ENCODE measurements at places on chromosomes 1 and 21.

DNA sequence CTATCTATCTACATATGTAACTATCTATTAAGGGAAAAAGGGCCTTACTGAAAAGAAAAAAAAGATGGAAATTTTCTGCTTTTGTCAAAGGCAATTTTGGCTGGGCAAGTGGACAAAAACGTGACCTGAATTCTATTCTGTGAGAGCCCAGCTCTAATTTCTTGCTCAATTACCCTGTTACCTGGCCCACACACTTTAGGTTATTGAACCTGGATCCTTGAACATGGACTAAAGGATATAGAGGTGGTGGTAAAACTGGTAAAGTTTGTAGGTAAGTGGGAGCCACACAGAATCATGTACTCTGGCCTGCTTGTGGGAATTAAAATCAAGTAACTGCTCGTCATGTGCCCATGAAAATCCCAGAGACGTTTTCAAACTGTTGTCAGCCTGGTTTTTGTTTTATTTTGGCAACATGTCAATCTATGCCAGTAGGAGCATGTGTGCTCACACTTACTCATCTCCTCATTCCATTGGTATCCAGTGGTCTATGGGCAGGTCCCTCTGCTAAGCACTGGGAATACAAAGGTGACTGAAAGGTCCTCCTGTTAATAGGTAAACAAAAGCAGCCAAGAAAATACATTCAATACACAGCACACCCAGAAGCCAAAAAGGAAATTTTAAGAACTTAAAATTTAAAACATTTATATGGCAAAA, 113.7 kb upstream of the WARS2 start:
- DNase-seq, result no peak

DNA sequence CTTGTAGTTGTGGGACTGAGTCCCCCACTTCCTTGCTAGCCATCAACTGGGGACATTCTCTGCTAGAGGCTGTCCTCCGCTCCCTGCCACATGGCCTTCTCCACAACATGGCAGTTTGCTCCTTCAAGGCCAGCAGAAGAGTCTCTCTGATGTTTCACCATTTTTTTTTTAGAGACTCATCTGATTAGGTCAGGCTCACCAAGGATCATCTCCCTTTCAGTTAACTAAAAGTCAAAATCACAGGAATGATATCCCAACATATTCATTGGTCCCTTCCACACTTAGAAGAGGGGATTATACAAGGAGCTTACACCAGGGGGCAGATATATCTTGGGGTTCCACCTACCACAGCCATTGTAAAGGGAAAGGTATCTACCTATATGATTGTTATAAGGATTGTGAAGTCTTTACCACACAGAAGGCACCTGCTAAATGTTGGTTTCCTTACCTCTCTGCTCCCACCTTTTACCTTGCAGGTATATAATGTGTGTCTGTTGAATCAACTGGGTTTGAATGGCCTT, 23.3 kb downstream of the RIMKLA start:
- no peak for DNase-seq

GRCh38 chr1:66431999-66432398, 102.0 kb upstream of the SGIP1 start:
- no peak for DNase-seq

GRCh38 chr1:214718724-214719123, 115.7 kb downstream of the CENPF start:
- no peak for DNase-seq

- DNase-seq, result no peak
Observed at GRCh38 chr1:27993241-27993640, 33.5 kb downstream of the XKR8 start.

GRCh38 chr1:2789986-2790581, 11.4 kb downstream of the TTC34 start:
- DNase-seq, result no peak

DNA sequence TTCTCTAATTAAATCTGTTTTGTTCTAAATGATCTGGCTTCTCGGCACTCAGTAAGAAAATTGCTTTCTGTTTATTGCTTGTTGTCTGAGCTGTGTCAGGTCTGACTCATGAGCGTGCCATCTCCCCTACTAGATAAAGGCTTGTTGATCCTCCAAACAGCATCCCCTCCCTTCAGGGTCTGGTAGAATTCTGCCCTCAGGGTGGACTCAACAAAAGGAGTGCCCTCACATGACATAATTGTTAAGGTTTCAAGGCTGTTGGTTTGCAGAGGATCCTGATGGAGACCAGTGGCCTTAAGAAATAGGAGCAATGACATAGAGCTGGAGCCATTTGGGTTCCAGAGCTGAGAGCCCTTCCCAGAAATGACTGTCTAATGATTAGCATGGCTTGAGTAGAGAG, 36.0 kb upstream of the ATP2B4 start:
- DNase-seq, result no peak

- no peak for DNase-seq
Observed at GRCh38 chr1:217004776-217005436, 281.7 kb upstream of the ESRRG start.

DNA sequence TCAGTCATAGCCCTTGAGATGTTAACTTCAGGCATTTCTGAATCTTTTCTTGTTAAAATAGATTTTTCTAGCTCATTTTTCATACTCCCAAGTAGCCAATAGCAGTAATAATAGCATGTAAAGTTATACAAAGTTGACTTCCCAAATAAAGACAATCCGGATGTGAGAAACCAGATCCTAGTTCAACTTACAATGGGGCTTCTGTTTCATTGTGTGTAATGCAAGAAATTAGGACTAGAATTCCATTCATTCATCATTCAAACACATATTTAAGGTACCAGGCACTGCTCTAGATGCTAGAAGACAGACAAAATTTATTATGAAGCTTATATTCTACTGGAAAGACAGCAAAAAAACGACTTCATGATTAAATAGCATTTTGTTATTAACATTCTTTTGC, 240.3 kb downstream of the OLFM3 start:
- DNase-seq, result no peak

DNA sequence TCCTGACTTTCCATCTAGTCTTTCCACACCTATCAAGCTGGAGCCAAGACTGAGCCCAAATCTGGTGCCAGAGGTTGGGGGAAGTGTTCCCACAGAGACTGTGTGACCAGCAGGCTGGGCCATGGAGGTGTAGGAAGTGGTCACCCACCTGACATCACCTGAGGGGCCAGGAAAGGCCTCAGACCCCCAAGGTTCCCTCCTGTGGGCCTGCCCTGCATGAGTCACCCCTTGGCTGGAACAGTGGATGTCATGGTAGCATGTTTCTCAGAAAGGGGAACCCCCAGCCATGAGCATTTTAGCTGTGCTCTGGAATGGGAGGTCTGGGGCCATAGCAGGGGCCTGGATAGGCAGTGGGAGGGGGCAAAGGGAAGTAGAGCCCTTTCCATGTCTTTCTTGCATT, 5.7 kb upstream of the TNFRSF8 start:
- no peak for DNase-seq

DNA sequence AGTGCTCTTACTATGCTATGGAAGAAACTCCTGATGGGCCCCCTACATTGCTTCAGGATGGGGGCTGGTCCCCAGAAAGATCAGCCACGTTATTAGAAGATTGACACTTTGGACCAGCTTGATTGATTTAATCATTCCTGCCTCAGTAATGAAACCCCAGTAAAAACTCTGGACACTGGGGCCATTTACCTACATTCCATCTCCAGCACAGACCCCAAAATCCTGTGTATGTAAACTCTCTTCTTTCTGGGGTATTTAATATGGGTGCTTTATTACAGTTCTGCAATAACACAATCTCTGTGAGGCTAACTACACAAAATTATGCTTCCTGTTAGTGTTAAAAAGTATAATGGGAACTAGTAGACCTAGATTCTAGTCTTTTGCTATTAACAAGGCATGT, 96.6 kb downstream of the KCNK1 start:
- DNase-seq, result no peak

- DNase-seq, result no peak
Observed at GRCh38 chr1:171860696-171861095, 19.4 kb downstream of the DNM3 start.

GRCh38 chr1:31822766-31823165, 6.9 kb upstream of the SPOCD1 start:
- no peak for DNase-seq

- DNase-seq, result no peak
Observed at GRCh38 chr1:233442026-233442780, 114.7 kb downstream of the MAP3K21 start.

DNA sequence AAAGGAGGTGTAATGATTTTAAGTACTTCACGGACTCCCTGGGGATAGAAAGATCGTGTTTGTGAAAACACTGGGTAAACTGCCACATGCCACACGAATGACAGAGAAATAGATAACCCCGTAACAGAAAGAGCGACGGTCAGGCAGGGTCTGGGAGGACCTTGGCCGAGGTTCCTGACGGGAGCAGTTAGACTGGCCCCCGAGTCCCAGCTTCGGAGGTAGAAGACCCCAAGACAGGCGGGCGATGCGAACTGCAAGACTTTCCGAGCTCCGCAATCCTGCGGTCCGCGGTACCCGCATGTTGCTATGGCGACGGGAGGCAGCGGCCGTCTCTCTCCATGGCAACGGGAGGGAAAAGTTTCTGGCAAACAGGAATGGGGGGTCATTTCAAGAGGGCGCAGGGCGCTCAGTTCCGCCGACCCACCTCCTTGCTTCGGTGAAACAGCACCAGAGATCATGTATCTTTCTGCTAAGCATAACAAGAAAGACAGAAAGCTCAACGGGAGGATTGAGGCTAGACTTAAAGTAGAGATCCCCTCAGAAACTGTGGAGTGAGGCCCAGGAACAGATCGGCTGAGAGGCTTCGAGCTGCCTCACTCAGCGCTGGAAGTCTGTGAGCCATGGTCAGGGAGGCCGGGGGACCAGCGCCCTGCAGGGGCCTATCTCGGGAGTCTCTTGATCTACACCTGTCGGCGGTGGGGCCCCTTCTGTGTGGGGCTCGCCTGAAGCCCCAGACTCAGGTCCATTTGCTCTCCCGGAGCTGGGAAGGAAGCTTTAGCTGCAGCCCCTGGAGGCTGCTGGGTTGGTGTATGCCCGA, 685 bp upstream of the SYT6 start:
- peak; percentile 47 for DNase-seq

DNA sequence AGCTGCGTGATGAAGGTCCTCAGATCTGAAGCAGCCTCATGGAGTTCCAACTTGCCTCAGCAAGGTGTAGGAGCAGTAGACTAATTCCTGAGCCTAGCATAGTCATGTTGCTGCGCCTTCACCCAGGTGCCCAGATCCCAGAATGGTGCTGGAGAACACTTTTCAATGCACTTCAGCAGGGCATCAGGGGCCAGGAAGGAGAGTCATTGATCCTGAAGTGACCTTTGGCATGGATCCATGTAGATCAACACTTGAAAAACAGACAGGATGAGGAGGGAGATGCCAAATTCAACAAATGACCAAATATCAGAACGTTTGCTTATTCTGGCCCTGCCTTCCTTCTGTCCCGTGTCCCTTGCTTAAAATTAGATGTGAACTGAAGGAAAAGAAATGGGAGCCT, 91.9 kb downstream of the LEPR start:
- DNase-seq, result no peak

GRCh38 chr1:76959556-76959955, 92.3 kb downstream of the ST6GALNAC5 start:
- no peak for DNase-seq

DNA sequence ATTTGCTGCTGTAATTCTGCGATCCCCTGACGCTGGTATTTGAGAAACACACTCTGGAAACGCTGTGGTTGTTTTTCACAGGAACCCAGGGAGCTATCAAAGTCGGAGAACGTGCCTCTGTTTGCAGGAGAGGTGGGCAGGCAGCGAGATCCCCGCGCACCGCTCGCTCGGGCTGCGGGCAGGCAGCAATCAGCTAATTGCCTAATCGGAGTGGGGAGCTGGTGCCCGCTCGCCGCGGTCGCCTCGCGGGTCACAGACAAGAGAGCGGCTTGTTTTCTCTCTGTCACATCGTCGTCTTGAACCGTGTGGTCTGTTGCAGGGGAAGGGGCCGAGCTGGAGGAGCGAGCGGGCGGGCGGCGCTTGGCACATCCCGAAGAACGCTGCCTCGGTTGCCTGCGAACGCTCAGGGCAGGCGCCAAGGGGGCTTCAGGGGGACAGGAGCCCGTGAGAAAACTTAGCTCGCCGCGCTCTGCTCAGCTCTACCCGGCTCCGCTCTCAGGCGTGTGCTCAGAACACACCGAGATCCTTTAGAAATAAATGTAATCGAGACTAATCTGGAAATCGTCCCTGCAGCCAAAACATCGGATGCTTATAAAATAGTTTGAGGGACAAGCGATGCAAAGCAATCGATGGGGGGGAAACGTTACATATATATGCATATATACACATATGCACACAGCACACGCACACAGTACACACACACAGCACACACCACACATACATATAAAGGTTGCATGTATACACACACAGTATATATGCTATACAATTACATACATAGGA, 93.6 kb upstream of the SMYD2 start:
- DNase-seq, result no peak

Data from femur (tissue), 1 donor.